T follicular helper cell (primary cell): ENCODE measurements at places on chromosomes 1 and 21.

- no peak for DNase-seq
Observed at GRCh38 chr21:23438081-23438480, 2169.2 kb downstream of the MRPL39 start.

DNA sequence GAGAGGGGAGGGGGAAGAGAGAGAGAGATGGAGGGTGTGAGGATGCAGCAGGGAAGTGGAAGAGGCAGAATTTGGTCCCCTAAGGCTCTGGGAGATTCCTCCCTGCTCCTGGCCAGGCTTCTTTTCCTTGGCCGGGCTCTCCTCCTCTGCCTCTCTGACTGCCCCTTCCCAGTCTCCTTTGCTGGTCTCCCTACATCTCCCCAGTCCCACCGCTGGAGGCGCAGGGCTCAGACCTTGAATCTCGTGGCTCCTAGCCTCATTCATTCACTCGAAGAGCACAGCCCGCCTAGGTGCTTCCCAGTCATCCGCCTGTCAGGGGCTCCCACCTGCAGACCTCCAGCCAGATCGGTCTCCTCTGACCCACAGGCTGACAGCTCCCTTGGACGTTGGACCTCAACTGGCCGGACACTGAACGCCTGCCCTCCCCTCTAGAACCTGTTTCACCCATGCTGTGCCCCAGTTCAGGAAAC, 76.5 kb downstream of the VWA5B1 start:
- no peak for DNase-seq

- no peak for DNase-seq
Observed at GRCh38 chr1:43653339-43653738, 3.4 kb downstream of the KDM4A start.

GRCh38 chr1:39895731-39896480, 5.8 kb downstream of the MYCL start:
- no peak for DNase-seq
